ENCODE measurements at places on chromosomes 7 and 10.

- ATAC-seq, result no peak
Observed at GRCh38 chr7:2913760-2914387, 69.8 kb upstream of the GNA12 start.

DNA sequence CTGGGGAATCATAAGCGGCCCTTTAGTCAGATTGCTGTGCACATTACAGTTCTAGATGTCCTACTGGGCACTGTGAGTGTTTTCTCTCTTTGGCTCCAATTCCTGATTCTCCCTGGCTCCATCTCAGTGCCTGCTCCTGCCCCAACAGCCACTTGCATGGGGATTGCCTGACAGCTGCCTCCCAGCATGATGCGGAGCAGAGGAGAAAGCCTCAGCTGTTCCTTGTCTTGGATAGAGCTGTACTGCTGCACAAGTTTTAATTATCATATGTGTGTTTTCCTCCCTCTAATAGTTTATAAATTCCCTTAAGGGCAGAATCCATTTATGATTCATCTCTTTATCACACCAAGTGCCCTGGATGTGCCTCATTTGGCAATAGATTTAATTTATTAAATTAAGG is 285.8 kb upstream of the COBL start:
- ATAC-seq, result no peak

- no peak for ATAC-seq
Observed at GRCh38 chr7:73847941-73848723, 5.8 kb upstream of the METTL27 start.

DNA sequence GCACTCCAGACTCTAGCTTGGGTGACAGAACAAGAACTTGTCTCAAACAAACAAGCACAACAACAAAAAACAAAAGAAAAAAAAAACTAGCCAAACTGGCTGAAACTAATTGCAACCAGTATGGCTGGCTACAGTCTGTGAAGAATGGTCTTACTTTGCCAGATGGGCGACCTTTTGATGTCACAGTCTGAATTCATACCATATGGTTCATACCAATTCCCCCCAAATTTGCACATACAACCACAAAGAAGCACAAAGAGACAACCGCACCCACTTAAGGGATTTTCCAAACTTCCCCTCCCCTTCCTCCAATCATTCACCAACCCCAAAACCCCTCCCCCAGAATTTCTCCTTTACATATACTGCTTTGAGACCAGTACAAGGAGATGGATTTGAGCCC is 114.2 kb downstream of the SPAG6 start:
- peak; percentile 62 for ATAC-seq

- no peak for ATAC-seq
Observed at GRCh38 chr10:86105181-86105580, 261.4 kb downstream of the GRID1 start.

DNA sequence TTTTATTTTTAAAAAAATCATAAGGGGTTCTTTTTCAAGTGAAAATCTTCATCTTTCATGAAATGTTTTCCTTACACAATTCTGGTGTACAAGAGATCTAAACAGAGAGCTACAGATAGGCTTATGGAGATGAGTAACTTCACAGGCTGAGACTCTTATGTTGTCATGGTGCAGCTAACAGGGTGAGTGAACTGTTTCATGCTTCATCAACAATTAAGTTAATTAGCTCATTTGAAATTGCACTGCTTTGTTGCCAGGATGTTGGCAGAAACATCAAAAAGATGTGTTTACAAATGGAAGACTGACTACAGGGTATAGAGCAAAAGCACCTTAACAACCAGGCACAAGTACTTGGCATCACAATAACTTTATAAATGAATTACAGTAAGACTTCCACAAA is 230.8 kb downstream of the FOXP2 start:
- ATAC-seq, result no peak

- no peak for ATAC-seq
Observed at GRCh38 chr10:129965425-129965808, 1.3 kb upstream of the EBF3 start.

DNA sequence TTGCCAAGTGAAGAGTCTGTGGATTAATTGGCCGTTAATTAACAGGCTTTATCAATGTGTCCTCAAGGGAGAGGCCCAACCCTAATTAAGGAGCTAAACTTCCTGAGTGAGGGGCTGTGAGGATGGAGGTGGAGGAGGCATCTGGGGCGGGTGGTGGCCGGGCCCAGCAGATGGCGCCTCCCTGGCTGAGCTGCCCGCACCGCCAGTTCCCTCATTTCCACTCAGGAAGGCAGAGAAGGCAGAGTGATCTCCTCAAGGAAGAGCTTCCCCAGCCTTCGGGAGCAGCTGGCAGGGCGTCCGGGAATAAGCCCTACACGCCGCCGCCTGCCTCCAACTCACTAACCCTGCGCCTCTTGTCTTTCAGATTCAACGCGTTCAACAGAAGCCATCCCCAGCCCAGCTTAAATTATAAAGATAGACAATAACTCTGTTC is 112.2 kb downstream of the CYTH3 start:
- no peak for ATAC-seq

Data from stimulated activated memory B cell treated with anti-CD40 and anti-IgM and Interleukin-4, amounts not matched to agents 10 μg/mL and 1 μg/mL and 100 μg/mL, for 72 hours (primary cell).